ENCODE measurements at places on chromosomes 12 and 14. TPM values are rescaled to one million over a fixed set of nuclear protein-coding genes. Genes with fewer than 3 reads are reported as not detected.

CCDC197 gene
- total RNA-seq, result not detected

- peaks cover 5% of the 10 kb centered on the region for H3K4me1 ChIP-seq
- no peak overlapping the region for H3K27ac ChIP-seq
- H3K27me3 ChIP-seq, result no peaks in the 10 kb centered on the region
- H3K36me3 ChIP-seq, result no peaks in the 10 kb centered on the region
Observed at GRCh38 chr14:86541972-86542371, 1012.0 kb downstream of the FLRT2 start.

EFS gene
- total RNA-seq, result 65.3 TPM

DNA sequence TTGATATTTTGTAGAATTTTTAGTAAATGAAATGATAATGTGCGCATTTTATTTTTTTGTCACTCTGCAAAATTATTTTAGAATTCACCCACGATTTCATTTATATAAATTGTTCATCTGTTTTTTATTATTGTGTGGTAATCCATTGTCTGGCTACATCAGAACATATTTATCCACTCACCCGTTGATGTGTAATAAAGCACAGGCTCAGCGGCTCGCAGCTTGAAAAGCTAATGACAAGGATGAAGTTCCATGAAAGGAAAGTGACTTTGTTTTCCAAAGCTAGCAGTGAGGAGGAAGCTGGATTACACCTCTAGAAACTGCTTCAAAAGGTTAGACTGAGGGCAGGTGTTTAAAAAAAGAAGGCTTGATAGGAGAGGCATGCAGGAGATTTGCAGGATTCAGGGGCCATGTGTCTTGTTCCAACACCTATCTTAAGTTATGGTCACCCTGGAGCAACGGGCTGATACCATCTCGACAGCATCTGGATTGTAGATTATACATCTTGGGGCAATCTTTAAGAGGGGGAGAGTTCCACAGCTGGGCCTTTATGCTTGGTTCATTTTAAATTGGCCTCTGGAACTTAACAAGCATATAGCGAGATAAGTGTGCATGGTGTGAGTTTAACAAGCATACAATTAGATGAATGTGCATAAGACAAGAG is 194.1 kb downstream of the TMTC3 start:
- H3K27ac ChIP-seq, result no peak overlapping the region
- no peaks in the 10 kb centered on the region for H3K27me3 ChIP-seq
- no peaks in the 10 kb centered on the region for H3K36me3 ChIP-seq
- DNase-seq, result no peak
- no peak overlapping the region for H3K4me3 ChIP-seq
- H3K4me1 ChIP-seq, result no peaks in the 10 kb centered on the region

GDF3 gene
- not detected for total RNA-seq

DNA sequence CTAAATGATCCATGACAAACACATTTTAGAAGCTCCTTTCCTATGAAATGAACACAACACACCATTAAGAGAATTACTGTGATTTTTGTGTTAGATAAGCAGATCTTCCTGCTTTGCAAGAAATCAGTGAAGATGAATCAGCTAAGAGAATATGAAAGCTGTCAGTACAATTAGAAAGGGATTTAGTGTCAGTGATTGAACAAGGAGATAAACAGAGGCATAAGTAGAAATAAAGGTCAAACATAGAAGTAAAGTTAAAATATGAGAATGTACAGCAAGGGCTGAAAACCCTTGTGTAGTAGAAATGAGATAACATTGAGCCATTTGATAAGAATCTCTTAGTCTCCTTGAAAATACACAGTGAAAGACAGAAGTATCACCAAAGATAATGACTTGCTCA is 21.4 kb upstream of the SLC16A7 start:
- H3K4me3 ChIP-seq, result no peak overlapping the region
- no peak overlapping the region for H3K27ac ChIP-seq
- H3K4me1 ChIP-seq, result no peaks in the 10 kb centered on the region
- no peak for DNase-seq
- H3K36me3 ChIP-seq, result no peaks in the 10 kb centered on the region

DNA sequence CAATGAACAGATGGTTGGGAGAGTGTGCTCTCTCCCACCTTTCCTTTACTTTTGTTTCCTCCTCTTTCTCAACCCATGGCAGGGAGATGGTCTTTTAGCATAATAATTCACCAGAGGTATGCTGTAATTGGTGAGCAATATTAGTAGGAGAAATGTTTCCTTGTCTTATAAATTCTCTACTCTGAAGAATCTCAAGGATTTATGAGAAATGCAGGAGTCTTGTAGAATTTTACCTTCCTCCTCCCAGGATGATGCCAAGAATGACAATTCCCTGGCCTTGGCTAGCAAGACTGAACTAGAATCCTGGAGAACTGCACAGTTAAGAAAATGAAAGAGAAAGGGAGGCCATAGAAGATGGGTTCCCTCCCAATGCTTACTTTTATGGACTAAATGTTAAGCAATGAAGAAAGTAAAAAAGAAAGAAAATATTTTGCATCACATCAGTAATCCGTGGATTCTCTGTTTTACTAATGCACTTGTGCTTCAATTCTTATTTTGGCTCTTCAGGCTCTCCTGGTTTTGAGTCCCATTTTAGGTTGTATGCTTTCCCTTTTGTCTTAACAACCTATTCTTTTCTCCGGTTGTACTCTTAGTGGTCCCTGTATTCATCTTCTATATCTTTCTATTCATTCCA is 192.9 kb upstream of the GARIN6 start:
- no peak overlapping the region for H3K4me3 ChIP-seq
- no peak for DNase-seq
- H3K27me3 ChIP-seq, result no peaks in the 10 kb centered on the region

ANKRD52 gene
- 20.3 TPM for total RNA-seq

- no peak for DNase-seq
- no peaks in the 10 kb centered on the region for H3K27me3 ChIP-seq
- H3K4me1 ChIP-seq, result peaks cover 5% of the 10 kb centered on the region
- H3K36me3 ChIP-seq, result no peaks in the 10 kb centered on the region
- no peak overlapping the region for H3K27ac ChIP-seq
- H3K4me3 ChIP-seq, result no peak overlapping the region
Observed at GRCh38 chr14:91016800-91017410, 43.5 kb downstream of the RPS6KA5 start.

DBX2 gene
- 0.40 TPM for total RNA-seq

DNA sequence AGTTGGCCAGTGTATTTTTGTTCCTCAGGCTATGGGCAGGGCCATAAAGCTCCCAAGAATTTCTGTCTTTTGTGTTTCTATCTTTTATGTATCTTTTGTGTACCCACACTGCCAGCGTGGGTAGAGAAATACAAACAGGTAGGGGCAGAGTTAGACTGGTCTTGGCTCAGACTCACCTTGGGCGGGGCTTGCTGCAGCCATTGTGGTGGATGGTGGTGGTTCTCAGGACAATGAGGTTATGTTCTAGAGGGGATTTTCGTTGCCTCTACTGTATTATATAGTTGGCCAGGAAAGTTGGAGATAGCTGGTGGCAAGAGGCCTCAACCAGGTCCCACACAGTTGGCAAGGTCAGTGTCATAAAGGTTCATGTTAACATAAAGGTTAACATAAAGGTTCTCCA is 977.5 kb upstream of the LRFN5 start:
- no peak for DNase-seq
- no peaks in the 10 kb centered on the region for H3K27me3 ChIP-seq
- H3K27ac ChIP-seq, result no peak overlapping the region
- H3K4me3 ChIP-seq, result no peak overlapping the region
- no peaks in the 10 kb centered on the region for H3K36me3 ChIP-seq
- no peaks in the 10 kb centered on the region for H3K4me1 ChIP-seq

DNA sequence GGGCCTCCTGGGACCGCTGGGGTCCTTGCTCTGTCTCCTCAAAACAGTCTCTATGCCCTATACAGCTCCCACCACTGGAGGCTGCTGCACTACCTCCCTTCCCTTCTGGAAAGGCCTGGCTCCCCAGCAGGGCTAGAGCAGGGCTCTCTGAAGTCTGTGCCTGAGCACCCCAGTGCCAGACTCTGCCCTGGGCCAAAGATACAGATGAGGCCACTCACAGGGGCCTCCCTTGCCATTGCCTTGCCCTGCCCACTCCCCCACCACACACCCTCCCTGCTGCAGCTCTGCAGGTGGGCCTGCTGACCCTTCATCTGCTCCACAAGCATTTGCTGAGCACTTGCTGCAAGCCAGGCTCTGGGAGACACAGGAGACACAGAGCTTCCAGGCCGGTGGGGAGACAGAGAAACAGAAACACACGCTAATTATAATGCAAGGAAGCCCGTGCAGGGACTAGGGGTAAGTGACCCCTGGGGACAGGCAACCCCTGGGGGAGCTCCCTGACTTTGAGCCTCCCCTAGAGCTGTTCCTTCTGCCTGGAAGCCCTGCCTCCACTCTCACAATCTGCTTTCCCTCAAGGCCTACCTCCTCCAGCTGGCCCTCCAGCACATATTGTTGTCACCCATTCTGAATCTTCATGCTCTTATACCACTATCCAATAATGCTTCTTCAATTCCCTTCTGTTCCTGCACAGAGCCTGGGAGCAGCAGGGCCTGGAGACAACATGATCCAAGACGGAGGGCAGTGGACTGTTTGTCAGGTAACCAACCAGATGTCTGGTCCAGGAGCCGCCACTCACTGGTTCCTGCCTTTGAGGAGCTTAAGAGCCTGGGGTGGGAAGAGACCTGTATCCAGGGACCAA is 32.6 kb upstream of the PNMA1 start:
- H3K27ac ChIP-seq, result peak overlapping the region; percentile 85
- H3K36me3 ChIP-seq, result no peaks in the 10 kb centered on the region
- H3K27me3 ChIP-seq, result no peaks in the 10 kb centered on the region
- no peak overlapping the region for H3K4me3 ChIP-seq

ITGA7 gene
- total RNA-seq, result 20.6 TPM

DNA sequence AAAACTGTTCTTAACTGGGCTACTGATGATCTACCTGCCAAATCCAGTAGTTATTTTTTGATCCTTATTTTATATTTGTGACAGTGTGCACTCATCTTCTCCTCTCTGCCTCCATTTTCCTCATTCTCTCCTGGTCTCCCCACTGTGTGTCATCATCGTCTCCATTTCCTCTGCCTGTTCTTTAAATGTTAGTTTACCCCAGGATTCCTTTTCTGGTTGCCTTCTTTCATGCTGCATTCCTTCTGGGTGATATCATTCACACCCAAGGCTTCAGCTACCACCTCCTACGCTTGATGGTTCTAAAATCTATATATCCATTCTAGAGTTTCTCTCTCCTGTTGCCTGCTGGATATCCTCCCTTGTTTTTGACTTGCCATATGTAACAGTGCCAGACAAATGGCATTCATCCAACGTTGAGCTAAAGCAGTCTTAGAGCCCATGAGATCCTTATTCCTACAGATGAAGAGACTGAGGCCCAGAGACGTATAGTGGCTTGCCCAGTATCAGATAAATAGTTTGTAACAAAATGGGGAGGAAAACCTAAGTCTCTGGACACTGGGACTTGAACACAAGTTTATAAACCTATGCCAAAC is 109.5 kb downstream of the DIP2B start:
- H3K27me3 ChIP-seq, result no peaks in the 10 kb centered on the region
- H3K4me1 ChIP-seq, result peaks cover 77% of the 10 kb centered on the region
- H3K27ac ChIP-seq, result peak overlapping the region; percentile 80
- no peak for DNase-seq
- H3K4me3 ChIP-seq, result no peak overlapping the region
- H3K36me3 ChIP-seq, result no peaks in the 10 kb centered on the region

DNA sequence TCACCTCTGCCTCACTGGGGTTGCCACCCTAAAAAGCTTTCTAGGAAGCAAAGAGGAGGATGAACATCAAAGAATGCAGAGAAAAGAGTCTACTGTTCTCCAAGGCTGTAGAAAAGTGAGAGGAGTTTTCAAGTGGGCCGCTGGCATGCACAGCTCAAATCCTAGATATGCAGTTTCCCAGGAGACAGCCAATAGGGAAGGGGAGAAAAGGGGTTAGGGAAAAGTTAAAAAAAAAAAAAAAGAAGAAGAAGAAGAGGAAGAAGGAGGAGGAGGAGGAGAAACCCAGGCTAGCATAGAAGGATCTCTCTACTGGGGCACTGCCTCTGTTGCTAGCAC is 682 bp downstream of the BATF start:
- peaks cover 3% of the 10 kb centered on the region for H3K4me1 ChIP-seq
- H3K36me3 ChIP-seq, result no peaks in the 10 kb centered on the region
- H3K27me3 ChIP-seq, result peaks cover 9% of the 10 kb centered on the region
- peak overlapping the region; percentile 61 for H3K27ac ChIP-seq
- H3K4me3 ChIP-seq, result peak overlapping the region; percentile 42

GRCh38 chr12:102970780-102971179 is 13.3 kb downstream of the ASCL1 start:
- DNase-seq, result no peak
- H3K4me1 ChIP-seq, result no peaks in the 10 kb centered on the region
- H3K27me3 ChIP-seq, result peaks cover 29% of the 10 kb centered on the region
- no peak overlapping the region for H3K27ac ChIP-seq

DNA sequence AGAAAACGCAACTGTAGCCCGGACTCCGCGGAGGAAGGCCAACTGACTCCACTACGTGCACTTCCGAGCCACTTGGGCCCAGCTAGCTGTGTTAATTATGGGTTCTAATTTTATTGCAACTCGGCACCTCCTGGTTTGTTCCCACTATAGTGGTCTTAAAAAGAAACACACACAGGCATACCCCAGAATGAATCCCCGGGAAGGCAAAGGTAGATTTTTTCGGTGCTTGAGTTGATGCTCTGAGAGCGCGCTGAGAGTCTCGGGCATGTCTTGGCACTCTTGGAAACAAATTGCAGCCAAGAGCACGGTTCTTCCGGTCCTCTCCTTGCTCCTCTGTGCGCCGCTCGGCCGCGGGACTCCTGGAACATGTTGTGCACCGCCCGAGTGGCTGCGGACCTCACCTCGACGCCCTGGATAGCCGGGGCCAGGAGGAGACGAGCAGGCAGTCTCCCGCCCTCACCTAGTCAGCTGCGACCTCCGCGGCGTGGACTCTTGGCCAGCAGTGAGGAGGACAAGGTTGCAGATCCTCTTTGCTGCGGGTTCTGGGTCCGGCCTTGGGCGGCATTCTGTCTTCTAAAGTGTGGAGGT is 6.8 kb upstream of the PAX9 start:
- no peak overlapping the region for H3K4me3 ChIP-seq
- peaks cover 100% of the 10 kb centered on the region for H3K27me3 ChIP-seq
- H3K27ac ChIP-seq, result no peak overlapping the region
- H3K4me1 ChIP-seq, result peaks cover 35% of the 10 kb centered on the region
- DNase-seq, result no peak

GRCh38 chr12:117046011-117046369 is 53.2 kb downstream of the TESC start:
- DNase-seq, result no peak
- H3K27me3 ChIP-seq, result peaks cover 5% of the 10 kb centered on the region
- peaks cover 8% of the 10 kb centered on the region for H3K4me1 ChIP-seq
- H3K4me3 ChIP-seq, result no peak overlapping the region

DNA sequence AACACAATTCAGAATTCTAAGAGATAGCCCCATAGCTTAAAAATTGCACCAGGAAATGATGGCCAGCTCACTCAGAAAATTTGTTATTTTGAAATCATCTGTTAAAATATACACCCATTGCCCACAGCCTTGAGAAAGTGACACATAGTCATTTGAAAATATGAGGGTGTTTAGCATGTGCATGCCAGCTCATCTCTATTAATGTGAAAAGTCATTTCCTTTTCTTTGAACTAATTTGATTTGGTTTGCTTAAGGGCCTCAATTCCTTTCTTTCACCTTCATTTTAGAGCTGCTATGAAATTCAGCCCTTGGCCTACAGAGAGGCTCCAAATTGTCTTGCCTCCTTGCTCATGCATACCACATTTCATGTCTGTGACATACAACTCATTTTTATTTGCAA is 241.4 kb downstream of the PHLDA1 start:
- no peaks in the 10 kb centered on the region for H3K4me1 ChIP-seq
- H3K27ac ChIP-seq, result no peak overlapping the region
- DNase-seq, result no peak
- no peaks in the 10 kb centered on the region for H3K36me3 ChIP-seq

GRCh38 chr14:90613997-90614396 is 202.2 kb downstream of the TTC7B start:
- H3K4me3 ChIP-seq, result no peak overlapping the region
- H3K36me3 ChIP-seq, result no peaks in the 10 kb centered on the region
- no peaks in the 10 kb centered on the region for H3K4me1 ChIP-seq
- no peaks in the 10 kb centered on the region for H3K27me3 ChIP-seq
- no peak for DNase-seq
- no peak overlapping the region for H3K27ac ChIP-seq
